ENCODE measurements at places on chromosomes 6 and 20.

GRCh38 chr20:45833883-45834796 is 541 bp downstream of the SNX21 start:
- peak; percentile 83 for DNase-seq

GRCh38 chr6:8481727-8482126 is 46.4 kb upstream of the SLC35B3 start:
- peak; percentile 27 for DNase-seq

DNA sequence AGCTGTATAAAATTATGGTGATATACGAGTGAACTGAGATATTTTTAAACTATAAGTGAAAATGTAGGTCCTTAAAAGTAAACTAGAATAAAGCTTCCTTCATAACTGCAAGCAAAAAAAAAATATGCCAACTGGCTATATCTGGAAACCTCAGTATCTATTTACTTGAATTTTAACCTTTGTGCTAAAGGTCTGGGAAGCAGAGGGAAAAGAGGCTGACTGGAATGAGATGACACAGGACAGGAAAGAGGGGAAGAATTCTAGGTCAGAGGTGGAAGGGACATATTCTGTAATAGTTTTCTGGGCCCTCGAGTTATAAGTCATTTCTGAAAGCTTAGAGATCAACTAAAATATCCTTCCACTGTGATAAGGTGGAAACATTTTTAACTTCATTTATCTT is 46.8 kb downstream of the AIG1 start:
- DNase-seq: no peak

- DNase-seq: peak; percentile 60
Measured at GRCh38 chr6:7911345-7911725, 747 bp upstream of the TXNDC5 start.

DNA sequence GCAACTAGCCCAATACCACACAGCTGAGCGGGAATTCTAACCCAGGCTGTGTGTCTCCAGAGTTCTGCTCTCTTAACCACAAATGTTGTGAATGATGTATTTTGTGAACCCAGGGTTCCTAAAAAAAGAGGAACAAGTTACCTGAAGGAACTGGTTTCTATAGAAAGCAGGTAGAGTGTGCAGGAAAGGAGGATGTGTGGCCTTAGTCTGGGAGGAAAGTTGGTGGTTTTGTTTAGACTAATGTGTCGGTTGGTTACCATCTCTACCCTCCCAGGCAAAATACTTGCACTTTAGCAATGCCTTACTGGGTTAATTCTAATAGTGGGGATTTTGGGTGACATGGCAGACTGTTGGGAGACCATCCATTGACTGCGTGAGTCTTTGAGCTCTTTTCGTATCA is 143.3 kb downstream of the SCP2D1 start:
- no peak for DNase-seq

- DNase-seq: no peak
Measured at GRCh38 chr6:99333068-99333467, 16.4 kb downstream of the FAXC start.

DNA sequence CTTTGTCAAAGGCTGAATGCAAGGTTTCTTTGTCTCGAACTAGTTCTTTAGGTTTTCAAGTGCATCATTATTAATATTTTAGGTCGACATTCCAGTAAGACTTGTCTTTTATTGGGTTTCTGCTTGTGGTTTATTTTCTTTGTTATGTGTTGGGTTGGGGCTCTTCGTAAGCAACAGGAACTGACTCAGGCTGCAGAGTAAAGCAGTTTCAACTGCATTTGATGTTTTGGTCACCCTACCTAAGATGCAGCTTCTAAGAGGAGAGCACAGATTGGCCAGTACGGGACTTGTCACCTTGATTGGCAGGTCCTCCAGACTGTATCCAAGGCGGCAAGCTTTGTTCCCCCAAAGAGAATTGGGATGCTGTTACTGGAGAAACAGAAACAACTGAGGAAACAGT is 149.5 kb upstream of the SULF2 start:
- DNase-seq: no peak

DNA sequence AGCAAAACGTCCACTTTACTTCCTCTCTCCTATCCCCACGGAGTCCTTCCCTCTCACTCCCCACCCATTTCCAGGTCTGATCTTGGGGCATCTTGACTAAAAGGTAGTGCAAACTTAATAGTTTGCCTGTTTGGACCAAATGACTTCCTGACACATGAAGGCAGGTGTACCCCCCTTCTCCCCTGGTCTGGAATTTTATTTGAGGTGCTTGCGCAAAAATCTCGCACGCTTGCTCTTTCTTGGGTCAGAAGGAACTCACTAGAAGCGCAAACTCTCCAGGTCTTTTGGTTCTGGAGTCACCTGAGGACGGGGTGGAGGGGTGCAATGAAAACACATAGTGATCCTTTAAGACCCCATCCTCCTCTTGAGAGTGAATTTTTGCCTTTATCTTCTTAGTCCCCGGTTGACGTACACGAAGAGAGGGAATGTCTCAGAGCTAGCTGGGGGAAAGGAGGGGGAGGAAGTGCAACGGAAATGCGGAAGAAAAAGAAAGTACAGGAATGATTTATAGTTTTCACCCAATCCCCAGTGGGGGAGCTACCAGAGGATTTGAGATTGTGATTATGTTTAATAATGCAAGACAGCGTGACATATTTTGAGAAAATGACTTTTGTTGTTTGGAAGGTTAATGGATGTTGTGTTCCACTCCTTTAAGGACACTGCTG is 4.9 kb downstream of the ADGRB3 start:
- no peak for DNase-seq

GRCh38 chr6:2021713-2022125 is 223.7 kb downstream of the GMDS start:
- peak; percentile 19 for DNase-seq

- DNase-seq: no peak
Measured at GRCh38 chr6:15150207-15150606, 95.7 kb upstream of the JARID2 start.

DNA sequence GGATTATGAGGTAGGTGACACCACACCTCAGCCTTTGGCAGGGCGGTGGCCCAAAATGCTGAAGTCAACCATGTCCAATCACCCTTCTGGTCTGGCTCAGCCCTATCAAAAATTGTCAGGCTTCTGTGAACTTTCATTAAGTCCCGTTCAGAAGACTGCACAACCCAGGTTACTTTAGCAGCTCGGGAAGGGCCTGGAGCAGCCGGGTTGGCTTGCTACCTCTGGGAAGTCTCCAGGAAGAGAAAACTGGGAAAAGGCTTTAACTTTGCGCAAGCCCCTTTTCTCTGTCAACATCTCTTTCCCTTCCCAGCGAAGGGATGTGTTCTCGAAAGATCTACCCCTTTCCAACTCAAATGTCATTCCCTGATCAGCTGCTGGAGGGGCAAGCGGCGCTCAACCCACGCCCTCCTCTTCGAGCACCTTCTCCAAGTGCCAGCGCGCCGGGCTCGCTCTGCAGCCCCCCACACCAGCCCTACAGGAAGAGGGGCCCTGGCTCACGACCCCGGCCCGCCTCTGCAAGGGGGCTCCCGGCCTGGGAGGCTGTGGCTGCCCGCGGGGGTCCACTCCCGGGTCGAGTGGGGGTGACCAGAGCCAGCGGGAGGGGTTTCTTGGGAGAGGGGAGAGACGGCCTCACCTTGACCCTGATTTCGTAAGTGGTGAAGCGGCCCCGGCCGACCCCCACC is 573 bp downstream of the SNX3 start:
- peak; percentile 41 for DNase-seq

DNA sequence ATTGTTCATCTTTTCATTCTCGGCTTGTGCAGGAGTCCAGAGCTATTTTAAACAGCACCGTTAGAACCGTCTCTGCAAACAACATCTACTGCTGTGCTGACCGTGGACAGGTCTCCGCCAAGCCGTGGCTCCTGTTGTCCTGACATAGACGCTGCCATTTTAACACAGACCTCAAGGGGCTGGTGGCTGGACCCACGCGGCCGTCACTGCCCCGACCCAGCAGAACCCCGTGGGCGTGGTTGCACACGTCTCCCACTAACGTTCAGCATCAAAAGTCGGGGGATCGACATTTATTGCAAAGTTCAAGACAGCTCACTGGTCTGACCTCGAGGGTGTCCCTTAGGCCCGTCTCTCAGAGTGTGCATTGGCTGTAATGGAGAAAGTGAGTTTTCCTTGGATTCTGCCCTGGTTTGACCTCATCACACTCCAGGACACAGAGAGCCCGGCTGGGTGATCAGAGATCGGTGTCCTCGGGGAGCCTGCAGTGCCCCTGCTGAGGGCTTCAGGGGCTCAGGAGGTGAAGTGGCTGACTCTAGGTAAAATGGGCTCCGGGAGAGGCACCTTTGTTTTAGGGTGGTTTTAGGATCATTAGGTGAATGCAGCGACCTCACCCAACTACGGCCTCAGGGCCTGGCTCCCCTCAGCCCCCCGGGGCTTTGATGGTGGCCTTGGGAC is 363.2 kb downstream of the THBS2 start:
- DNase-seq: no peak

GRCh38 chr6:54655162-54655561 is 191.4 kb upstream of the FAM83B start:
- DNase-seq: peak; percentile 91

DNA sequence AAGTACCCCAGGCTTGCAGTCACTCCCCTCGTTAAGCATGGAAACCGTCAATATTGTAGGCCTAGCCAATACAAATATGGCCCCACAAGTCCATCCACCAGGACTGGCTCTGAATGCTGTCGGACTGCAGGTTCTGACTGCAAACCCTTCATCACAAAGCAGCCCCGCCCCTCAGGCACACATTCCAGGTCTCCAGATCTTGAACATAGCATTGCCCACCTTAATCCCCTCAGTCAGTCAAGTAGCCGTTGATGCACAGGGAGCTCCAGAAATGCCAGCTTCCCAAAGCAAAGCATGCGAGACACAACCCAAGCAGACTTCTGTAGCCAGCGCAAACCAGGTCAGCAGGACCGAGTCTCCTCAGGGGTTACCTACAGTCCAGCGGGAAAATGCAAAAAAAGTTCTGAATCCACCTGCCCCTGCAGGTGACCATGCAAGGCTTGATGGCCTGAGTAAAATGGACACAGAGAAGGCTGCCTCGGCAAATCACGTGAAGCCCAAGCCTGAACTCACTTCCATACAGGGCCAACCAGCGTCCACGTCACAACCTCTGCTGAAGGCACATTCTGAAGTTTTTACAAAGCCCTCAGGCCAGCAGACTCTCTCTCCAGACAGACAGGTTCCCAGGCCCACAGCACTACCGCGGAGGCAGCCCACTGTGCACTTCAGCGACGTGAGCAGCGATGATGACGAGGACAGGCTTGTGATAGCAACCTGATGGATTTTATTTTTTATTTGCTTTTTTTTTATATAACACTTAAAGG is 126.2 kb upstream of the EDN1 start:
- no peak for DNase-seq

GRCh38 chr6:149566410-149567193 is 427 bp downstream of the GINM1 start:
- peak; percentile 69 for DNase-seq

DNA sequence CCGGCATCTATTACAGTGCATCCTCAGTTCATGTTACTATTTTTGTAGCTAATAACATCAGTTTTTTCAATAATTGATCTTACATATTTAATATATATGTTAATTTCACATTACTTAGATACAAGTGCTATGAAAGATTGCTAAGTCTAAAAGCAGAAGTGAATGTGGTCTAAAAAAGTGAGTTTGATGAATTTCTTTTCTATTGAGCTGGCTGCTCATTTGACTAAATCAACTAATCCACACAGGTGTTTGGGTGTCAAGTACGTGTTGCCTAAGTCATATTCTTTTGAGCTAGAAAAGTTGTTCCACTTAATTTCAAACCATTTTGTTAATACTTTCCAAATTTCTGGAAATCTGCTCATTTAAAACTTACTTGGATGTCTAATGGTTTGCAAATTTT is 46.6 kb upstream of the EZR start:
- no peak for DNase-seq

GRCh38 chr6:91288741-91289140 is 701.9 kb upstream of the MAP3K7 start:
- DNase-seq: peak; percentile 14

DNA sequence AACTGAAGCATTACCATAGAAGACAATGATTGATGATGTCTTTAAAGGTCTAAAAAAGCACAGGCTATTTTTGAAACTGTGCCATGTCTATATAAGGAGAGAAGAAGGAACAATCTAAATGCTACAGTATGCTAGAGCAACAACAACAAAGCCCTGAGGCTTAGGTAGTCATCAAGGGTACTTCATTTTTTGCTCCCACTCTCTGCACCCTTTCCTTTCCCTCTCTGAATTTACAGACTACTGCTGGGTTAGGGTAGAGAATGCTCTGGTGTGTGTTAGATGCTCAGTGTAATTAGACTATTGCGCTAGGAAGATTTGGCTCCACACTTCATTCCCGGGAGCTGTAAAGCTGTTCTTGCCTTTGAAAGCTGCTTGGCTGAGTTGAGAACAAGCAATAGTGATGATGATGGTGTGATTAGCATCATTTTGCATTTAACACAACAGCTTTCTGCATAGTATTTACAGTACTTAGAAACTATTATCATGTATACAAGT is 1262.5 kb upstream of the CITED2 start:
- no peak for DNase-seq

GRCh38 chr6:38413102-38413800 is 226.5 kb downstream of the BTBD9 start:
- no peak for DNase-seq

DNA sequence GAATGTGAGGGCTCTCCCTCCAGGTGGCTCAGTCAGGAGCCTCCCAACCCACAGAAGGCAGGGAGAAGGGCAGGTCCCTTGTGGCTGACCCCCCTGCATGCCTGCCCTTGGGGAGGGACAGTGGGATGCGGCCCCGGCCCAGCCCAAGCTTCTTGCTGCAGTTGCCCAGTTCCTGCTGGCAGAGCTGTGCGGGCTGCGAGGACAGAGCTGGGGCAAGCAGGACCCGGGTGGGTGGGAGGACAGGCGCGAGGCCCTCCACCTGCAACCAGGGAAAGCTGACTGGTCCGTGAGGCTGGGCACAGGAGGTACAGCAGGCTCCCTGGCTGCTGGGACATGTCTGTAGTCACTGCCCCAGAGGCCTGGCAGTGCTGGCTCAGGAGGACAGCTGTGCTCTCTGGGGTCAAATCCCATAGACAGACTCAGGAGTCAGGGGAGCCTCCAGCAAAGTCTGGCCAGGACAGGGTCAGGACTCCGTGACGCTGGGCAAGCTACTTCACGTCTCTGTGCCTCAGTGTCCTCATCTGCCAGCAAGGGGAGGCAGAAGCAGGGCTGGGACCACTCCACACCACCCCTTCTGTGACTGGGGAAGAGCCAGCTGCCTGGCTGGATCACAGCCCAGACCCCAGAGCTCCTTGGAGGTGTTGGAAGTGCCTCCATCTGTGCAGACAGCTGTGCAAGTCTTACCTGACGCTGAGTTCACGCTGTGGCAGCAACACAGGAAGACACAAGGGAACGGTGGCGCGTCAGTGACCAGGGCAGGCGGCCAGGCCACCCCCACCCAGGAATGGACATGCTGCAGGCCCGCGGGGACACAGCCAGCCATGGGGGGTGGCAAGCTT is 13.0 kb downstream of the UCKL1 start:
- DNase-seq: no peak

All from DMS53 (cell line).